Nucleus accumbens (tissue), 56 donors: ENCODE measurements at places on chromosomes 13 and 19.
A peak's percentile ranks its signal among the peaks of the same experiment; 100 is the strongest.

DNA sequence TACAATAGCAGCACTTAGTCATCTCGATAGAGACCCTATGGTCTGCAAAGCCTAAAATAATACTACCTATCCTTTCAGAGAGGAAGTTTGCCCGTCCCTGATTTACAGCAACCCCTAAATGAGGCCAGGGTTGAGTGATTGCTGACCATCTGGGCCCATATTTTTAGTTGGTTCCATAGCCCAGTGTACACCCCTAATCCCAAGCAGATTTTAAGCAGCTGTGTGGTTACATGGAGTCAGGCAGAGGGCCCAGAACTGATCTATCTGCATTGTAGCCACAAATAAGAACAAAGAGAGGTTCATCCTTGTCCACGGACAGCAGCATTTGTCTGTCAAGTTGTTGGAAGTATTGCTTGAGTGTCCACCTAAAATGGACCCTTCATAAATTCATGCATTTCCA lies 148.2 kb downstream of the DCT start:
- DNase-seq: no peak

- peak; percentile 65 for DNase-seq
Observed at GRCh38 chr19:46713781-46714443, 3.0 kb downstream of the PRKD2 start.

GRCh38 chr13:44989941-44990340 lies 603 bp downstream of the GPALPP1 start:
- DNase-seq: no peak

GRCh38 chr19:48724796-48725753 lies 5.5 kb upstream of the MAMSTR start:
- no peak for DNase-seq

DNA sequence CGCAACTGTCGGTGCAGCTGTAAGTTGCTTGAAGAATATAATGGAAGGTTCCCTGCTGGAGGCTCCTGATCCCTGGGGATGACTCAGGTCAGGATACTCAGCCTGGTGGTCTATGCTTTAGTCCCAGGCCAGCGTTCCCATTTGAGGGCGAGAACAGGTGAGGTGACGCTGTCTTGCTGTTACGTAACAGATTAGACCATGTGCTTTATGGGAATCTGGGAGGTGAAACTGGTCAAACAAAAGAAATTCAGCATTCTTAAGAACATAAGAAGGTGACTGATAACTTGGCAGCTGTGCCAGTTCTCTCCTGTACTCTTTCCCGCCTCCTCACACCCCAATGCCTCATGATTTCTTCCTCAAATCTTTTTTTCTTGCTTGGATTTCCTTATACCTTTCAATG lies at the start of gene CXCL17:
Gene CXCL17, minus strand, starts transcription at position 114 of the 400 bp plus-strand sequence. CDS start 114 bp downstream, outside the sequence.
- DNase-seq: no peak

DNA sequence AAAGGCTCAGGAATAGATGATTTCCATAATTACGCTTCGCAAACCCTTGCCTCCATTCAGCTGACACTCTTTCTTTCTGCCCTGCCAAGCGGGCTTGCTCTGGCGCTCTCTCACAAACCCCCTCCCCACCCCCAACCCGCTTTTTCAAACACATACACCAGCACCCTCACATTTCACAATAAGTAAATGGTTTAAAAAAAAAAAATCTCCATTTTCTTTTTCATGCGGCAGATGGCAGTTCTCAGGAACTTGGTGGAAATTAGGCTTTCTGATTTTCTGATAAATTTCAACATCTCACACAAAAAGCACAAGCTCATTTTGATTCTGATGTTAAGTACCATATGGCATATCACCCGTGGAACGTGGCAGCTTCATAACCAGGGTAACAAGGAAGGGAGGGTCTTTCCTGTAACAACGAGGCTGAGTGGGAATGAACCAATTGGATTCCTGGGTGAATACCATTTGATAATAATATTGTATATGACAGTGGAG lies 43.8 kb downstream of the C13orf42 start:
- DNase-seq: no peak

GRCh38 chr13:35876601-35877000 lies 254.6 kb downstream of the DCLK1 start:
- DNase-seq: no peak

DNA sequence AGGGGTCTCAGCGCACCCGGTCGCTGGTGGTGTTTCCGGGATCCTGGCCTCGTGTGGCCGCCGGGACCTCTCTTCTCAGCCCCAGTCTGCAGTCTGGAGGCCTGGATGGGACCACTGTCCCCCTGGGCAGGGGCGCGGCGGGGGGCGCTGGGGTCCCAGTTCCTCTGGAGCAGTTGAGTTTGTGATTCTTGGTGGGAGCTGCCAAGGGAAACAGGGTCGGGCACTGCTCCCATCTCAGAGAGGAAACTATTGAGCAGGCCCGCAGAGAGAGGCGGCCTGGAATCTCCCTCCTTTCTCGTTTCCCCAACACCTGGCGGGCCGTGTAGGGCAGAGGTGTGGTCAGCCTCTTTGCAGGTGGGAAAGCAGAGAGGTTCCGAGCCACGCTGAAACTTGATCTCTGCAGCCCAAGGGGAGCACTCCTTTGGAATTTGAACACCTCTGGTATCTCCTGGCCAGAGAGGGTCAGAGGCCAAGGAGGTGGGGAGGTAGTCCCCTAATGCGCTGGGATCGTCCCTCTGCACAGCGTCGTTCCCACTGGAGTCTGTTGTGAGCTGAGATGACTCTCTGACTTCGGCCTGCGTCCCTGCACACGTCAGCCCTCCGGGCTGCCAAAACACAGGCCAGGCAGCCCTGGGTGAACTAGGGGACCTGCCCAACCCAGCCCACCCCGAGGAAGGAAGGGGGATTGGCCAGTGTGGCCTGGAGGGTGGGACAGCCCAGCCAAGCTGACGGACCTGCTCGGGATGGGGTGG lies 741 bp downstream of the PLEKHF1 start:
- no peak for DNase-seq

GRCh38 chr13:41060724-41061074 lies 610 bp upstream of the WBP4 start:
- DNase-seq: peak; percentile 93

- DNase-seq: no peak
Observed at GRCh38 chr13:49399801-49400472, 43.9 kb downstream of the CAB39L start.

- no peak for DNase-seq
Observed at GRCh38 chr19:533364-534058, 2.0 kb downstream of the CDC34 start.

DNA sequence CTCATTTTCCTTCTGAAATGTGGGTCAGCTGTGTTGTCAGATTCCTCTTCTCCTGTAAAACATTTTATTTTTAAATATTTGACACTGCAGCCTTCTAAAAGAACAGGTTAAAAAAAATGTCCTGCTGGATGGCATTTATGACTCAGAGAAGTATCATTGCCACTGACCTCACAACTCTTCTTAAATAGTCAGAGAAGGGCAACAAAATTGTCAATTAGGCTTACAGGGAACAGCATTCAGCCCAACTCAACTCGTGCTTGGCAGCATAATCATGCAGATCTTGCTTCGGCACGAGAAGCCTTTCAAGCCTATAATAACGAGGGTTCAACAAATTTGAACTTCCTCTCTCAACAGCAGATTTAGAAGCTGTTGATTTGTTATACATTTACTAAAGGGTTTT lies 296.7 kb upstream of the DACH1 start:
- DNase-seq: no peak

DNA sequence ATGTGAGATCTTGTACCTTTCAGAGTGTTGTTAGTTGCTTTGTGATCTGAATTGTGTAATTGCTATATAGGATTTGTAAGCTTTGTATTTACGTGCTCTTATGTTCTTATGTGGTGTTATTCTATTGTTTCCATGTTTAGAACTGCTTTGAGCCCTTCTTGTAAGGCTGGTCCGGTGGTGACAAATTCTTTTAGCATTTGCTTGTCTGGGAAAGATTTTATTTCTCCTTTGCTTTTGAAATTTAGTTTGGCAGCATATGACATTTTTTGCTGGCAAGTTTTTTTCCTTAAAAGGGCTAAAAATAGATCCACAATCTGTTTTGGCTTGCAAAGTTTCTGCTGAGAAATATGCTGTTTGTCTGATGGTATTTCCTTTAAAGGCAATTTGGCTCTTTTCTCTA lies 1089.2 kb upstream of the PCDH9 start:
- no peak for DNase-seq

- no peak for DNase-seq
Observed at GRCh38 chr19:33919291-33919690, 122.6 kb downstream of the KCTD15 start.

DNA sequence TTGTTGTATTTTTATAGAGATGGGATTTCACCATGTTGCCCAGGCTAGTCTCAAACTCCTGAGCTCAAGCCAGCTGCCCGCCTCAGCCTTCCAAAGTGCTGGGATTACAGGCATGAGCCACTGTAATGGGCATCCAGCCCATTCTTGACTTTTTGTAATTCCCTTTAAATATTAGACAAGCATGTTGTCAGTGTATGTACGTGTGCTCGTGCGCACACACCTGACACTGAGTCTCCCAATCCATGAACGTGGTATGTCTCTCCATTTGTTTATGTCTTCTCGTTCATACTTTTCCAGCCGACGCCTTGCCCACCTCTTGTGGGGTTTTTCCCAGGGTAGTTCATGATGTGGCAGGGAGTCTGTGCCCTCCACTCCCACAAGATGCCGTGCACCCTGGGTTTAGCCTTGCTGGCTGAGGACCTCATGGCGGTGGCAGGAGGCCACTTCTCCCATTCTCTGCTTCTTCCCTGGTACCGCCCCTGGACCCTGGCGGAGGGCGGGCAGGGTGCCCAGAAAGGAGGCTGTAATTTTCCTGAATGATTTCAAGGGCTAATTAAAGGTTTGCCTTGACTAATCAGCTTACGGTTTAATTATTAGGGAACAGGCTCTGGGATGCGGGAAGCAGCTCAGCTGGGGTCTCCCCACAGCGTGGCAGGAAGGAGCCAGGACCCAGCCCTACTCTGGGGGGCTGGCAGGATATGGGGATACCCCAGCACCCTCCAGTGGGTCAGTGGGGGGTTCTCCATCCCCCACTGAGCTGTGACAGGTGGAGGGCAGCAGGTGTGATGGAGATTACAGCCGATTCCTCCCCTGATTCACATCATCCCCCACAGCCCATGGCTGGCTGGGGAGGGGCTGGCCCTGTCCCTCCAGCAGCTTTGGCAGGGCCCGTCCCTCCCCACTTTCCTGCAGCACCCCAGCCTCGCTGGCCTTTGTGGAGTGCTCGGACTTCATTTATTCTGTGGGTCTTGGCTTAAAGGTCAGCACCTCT lies 12.9 kb downstream of the PAK4 start:
- DNase-seq: peak; percentile 13

GRCh38 chr19:3266092-3266693 lies 41.7 kb downstream of the CELF5 start:
- DNase-seq: no peak

DNA sequence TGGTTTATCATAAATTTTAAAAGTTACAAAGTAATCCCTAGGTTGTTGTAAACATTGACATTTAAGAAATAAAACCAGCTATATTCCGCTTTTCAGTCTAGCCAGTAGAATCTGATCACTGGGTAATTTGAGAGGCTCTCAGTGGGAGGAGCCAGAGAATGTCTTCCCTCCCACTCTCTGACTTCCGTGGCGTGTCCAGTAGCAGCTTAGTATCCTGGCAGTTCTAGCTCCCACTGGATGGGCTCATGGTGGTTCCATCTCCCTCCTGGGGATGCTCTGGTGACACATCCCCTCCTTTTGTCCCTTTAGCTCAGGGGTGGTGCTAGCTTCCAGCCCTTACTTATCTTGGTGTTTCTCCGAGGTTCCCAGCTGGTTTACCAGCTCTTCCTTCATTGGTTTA lies 34.5 kb downstream of the MTUS2 start:
- DNase-seq: no peak

GRCh38 chr13:46039411-46040182 lies 12.9 kb downstream of the ZC3H13 start:
- DNase-seq: no peak

GRCh38 chr13:52785739-52786138 lies 46.1 kb upstream of the CNMD start:
- no peak for DNase-seq

DNA sequence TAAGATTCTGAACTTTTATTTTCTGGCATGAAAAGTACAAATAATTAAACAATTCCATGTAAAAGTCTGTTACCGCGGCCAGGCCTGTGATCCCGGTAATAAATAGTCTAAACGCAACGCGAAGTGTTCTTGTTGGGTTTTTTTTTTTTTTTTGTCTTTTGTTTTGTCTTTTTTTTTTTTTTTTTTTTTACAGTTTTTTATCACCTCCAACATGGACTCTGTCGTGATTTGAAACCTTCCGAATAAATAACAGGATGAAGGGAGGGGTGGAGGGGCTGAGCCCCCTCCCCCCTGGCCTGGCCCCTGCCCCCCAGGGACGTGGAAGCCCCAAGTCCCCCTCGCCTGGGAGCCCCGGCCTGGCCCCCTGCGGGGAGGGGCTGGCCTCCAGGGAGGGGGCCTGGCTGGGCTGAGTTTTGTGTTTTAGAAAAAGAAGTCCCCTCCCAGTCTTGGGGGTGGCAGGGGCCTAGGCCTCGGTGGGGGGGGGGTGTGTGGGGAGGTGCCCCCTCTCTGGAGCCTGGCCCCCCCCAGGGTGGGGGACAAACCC lies 16.0 kb downstream of the PRKCSH start:
- DNase-seq: no peak

DNA sequence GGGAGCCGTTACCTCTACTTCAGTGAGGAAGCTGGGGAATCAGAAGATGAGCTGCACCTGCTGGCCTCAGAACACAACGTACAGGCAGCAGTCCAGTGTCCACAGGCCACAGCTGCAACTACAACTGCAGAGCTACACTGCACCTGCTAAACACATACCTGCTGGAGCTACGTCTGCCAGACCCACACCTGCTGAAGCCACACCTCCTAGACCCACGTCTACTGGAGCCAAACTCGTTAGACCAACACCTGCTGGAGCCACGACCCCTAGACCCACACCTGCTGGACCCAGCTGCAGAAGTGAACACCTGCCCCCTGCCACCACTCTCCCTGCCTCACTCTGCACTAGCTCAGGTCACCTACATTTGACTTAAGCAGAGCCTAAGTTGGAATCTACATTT lies 169.9 kb downstream of the USP12 start:
- no peak for DNase-seq

GRCh38 chr19:5128251-5128935 lies 159.5 kb downstream of the KDM4B start:
- no peak for DNase-seq

DNA sequence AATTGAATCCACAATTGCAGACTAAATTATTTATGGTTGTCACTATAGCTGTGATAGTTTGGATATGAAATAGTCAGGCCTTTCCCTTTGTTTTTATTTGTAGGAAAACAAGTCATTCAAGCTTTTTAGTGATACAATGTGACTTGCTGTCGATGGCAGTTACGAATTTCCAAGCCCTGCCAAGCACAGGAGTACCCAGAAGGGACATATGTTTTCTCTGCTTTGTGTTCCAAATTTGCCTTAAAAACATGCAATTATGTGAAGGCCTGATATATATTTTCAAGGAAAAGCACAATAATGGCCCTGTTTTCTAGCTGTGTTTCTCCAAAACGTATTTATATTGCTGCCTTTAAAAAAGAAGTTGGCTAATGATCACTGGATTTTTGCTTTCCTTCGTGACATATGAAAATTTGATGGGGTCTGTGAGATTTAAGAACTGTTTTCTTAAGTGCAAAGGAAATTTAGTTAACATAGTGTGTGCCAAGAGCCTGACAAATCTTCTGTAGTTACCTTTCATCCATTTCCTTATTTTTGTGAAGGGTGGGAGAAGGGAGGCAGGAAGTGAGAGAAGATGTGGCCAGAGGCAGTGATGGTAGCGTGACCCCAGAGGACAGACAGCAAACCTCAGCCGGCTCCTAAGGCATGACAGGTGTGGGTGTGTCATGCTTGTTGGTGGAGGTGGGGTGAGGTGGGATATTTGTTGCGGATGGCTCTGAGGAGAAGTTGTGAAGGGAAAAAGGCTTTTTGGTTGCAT lies 79.6 kb downstream of the TEX26 start:
- DNase-seq: no peak

- DNase-seq: no peak
Observed at GRCh38 chr13:66899955-66900354, 330.2 kb downstream of the PCDH9 start.
